ENCODE measurements at places on chromosomes 11 and 22.

DNA sequence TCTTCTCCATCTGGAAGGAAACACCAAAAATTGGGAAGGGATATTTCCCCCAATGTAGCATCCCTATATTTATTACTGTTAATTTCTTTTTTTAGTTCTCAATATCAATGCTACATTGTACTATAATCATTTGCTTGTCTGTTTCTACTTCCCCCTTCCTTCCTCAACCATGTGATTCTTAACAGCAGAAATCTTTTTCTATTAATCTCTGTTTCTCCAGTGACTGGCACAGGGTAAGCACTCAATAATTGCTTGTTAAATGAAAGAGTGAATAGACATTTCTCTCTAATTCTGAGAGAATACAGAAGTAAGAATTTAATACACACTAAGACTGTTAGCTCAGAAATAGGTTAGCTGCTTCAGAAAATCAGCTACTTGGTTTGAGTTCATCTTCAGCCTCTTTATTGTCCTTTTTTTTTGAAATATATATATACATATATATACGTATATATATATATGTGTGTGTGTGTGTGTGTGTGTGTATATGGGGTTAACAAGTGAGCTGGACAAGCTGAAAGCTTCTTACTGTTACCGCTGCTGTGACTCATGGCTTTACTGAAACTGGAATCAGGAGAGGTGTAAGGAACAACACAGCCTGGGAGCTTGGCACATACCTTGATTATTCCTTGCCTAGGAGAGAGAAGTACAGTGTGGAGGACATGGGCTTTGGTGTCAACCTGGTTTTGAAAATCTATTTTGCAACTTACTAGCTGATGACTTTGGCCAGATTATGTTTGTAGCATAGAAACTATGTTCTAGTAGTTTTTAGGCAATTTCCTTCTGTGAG is 26.2 kb upstream of the PDE3B start:
- DNase-seq, result no peak

GRCh38 chr11:76641905-76642304 is 28.6 kb downstream of the LRRC32 start:
- no peak for DNase-seq

DNA sequence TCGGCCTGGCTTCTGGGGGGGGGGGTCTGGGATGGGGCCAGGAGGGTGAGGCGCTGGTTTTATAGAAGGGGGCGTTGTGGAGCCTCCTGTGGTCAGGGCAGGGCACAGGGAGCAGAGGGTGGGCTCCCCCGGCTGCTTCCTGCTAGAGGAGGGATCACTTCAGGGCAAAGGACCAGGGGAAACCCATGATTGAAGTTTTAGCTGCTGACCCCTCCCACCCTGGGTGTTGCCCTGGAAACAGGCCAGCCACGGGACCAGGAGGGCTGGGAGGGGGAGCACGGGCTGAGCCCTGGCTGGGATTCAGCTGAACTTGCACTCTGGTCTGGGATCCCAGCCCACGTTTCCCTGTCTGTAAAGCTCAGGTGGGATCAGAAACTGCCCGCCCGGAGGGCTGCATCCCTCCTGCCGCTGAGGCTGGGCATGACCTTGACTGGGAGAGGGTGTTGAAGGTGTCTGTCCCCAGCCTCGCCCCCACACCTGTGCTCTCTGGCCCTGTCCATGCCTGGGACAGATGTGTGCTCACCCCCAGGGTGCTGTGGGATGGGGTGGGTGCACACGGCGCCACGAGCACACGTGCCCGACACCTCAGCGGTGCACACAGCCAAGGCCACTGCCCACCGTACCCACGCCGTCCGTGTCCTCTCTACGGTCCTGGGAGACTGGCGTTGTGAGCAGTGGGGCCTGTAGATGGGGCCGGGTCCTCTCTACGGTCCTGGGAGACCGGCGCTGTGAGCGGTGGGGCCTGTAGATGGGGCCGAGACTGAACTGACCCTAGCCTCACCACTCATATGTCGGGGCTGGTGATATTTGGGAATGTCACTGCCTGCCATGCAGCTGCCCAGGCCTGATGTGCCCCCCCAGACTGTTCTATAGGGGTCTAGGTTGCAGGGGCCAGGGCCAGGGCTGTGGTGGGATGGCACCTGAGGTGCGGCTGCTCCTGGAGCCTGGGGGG is 2.3 kb downstream of the TSPAN4 start:
- peak; percentile 96 for DNase-seq

DNA sequence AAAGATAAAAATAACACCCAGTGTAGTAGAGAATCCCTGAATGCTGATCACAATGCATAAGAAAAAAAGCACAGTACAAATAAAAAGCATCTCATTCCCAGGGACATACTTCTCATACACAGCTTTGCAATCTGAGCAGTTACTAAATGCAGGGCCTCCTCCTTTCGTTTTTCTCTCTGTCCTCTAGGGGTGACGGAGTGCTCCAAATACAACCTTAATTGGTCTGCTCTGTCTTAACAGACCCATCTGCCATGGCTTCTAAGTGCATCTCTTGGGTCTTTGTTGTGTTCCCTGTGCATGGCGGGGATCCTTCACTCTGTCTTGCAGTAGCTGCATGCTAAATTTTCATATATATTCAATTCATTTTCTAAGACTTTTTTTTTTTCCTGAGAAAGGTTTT is 1114.2 kb upstream of the RAG2 start:
- no peak for DNase-seq

- DNase-seq, result no peak
Observed at GRCh38 chr11:46342239-46342638, 5.0 kb upstream of the DGKZ start.

DNA sequence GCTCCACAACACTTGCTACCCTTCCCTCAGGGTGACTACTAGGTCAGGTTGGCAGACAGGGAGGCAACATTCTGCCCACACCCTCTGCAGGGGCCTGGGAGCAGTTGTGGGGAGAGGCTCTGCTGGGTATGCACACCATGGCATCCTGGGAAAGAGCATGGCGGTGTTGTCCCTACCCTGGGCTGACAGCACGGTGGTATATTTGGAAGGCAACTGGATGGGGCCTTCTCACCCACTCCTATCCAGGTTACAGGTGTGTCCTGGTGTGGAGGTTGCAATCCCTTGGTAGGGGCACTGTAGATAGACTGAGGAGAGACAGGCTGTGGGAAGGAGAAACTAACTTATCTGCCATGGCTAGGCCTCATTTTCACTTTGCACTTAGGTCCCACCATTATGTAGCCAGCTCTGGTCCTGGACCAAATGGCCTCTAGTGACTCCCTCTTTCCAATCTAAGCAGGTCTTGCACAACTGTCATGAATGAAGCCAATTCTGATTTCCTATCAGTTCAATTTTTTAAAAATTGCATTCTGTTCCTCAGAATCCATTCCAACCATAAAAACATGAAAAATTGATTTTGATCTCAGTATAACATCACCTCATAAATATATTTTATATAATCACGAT is 54.0 kb upstream of the CD44 start:
- DNase-seq, result no peak

Data from HuH-7 (cell line).